ENCODE measurements at places on chromosomes 6 and 20.

- DNase-seq, result no peak
These were observed 102.7 kb downstream of the PTPRK start for GRCh38 chr6:128417698-128418097.

GRCh38 chr6:146277142-146277541 lies 248.3 kb downstream of the GRM1 start:
- no peak for DNase-seq

GRCh38 chr6:14701946-14702345 lies 543.9 kb upstream of the JARID2 start:
- DNase-seq, result no peak

- DNase-seq, result no peak
These were observed 1023.3 kb downstream of the EYS start for GRCh38 chr6:64683682-64684081.

GRCh38 chr6:82329766-82330165 lies 33.9 kb upstream of the TPBG start:
- DNase-seq, result no peak

- DNase-seq, result no peak
These were observed 34.1 kb upstream of the LAMA4 start for GRCh38 chr6:112288475-112288874.

GRCh38 chr6:165658395-165659058 lies 4.5 kb downstream of the PDE10A start:
- DNase-seq, result no peak

DNA sequence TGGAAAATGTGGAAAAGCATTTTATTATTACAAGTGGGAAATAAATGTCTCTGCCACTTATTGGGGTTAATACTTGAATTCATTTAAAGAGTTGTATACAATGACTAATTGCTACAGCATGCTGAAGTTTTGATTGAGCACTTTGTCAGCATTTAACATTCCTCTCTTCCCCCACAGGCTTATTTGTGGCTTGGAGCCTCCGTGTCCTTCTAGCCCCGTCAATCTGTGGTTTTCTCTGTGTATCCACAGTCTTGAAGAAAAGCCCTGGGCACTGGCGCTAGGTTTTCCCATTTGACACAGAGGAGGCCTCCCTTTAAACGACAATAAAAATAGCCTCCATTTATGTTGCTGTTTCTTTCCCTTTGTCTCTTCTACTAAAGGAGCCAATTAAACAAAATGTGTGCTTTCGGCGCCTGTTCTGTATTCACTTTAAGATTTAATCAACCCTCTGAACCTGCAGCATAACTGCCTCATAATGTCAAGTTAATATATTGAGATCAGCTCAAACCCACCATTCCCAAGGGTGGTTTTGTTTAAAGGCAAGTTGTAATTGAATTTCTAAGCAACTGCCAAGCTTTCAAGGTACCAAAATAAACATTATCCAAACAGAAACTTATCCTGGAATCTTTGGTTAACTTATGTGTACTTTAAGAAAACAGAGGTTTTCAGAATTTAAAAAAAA lies 326.6 kb upstream of the RNF24 start:
- DNase-seq, result no peak

GRCh38 chr6:154249499-154250298 lies 106.9 kb downstream of the IPCEF1 start:
- no peak for DNase-seq

GRCh38 chr6:149907317-149907716 lies 9.4 kb upstream of the RAET1E start:
- no peak for DNase-seq

DNA sequence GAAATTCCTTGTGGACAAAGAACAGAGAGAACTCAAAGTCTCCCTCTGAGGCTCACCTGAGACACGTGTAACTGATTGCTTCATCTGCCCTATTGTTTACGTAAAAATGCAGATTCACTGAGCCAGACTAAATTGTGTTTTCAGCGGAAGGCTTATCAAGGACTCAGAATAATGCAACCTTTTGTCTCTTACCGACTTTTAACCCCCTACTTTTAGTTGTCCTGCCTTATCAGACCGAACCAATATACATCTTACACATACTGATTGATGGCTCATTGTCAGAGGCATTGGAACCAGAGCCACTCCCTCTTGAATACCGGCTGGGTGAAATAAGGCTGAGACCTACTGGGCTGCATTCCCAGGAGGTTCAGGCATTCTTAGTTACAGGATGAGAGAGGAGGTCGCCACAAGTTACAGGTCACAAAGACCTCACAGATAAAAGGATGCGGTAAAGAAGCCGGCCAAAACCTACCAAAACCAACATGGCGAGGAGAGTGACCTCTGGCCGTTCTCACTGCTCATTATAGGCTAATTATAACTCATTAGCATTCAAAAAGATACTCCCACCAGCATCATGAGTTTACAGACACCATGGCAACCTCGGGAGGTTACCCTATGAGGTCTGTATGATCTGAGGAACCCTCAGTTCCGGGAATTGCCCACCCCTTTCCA lies 95.5 kb upstream of the ZNF184 start:
- DNase-seq, result no peak

DNA sequence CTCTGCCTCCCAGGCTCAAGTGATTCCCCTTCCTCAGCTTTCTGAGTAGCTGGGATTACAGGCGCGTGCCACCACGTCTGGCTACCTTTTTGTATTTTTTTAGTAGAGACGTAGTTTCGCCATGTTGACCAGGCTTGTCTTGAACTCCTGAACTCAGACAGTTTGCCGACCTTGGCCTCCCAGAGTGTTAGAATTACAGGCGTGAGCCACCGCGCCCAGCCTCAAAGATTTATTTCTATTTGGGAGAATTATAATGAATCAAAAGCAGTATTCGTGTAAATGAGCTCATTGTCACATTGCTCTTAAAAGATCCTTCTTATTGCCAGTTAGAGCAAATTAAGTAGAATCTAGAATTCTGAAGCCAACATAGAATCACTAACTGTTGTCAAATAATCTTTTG lies 9.4 kb upstream of the ZNF343 start:
- DNase-seq, result no peak

DNA sequence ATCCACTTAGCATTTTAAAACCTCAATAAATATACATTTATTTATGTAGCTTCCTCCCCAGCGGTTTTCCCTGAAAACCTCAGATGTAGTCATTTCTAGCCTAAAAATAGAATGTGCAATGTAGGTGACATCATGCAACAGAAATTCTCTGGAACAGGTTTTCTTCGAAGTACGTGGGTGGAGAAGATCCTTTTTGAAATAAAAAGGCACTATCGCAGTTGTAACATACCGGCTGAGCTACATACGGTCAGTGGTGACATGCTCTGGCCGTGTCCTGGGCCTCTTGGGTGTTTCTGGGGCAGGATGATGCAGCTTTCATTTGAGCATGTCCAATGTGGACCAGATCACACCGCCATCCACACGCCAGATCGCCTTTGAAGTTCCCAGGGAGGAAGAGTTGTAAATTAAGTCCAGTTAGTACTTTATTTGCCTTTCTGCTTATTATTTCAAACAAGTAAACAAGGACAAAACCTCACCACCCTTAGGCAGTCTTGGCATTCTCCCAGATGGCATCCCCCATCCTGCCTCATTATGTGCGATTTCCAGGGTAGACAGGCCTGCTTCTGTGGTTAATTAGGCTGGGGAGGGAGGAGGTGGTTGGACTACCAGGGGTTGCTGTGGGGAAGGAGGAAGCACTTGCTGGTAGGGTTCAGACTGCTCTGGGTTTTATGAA lies 109.5 kb upstream of the CLDN20 start:
- DNase-seq, result no peak

DNA sequence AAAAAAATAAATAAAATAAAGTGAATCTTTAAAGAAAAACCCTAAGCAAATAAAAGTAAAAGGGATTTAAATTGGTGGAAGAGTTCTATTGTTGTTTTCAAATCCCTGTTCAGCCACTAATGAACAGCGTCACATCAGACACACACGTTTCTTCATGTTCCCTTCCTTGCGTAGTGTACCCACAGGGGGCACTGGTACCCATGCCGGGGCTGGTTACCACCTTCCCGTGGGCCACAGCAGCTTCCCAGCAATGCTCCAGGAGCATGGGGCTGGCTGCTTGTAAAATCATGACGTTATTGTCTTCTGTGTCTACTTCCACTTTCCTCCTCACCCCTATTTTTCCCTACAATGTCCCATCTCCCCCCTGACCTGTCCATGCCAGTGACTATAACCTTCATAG lies 988.7 kb downstream of the KIF16B start:
- no peak for DNase-seq

DNA sequence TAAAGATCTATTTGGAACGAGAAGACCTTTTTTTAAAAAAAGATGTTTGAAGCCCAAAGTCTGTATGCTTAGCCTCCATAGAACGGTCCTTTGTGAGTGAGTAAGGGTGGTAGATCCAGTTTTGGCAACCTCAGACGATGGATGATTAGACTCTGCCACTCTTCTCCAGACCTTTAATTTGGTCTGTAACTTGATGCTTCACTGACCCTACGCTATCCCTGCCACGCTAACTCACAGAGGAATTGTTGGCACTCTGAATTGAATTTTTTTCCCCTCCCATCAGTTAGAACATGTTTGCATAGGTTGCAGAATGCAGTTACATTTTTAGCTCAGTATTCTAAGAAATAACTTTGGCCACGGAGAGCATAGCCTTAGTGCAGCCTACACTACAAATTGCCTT lies 15.8 kb upstream of the DEK start:
- DNase-seq, result no peak

DNA sequence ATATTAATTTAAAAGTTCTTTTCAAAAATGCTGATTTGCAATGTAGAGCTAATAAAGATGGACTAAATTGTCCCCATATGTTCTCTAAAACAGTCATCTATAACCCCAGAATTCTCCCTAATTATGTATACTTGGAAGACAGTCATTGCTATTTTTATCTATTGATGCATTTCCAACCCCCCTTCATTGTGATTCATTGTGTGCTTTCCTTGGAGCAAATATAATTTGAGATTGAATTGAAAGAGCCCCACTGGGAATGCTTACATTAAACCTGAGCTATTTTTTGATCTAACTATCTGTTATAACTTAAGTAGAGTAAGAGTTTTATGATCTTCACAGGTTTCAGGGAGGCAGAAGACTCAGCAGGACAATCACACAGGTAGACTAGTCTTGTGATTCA lies 73.7 kb upstream of the PTCHD4 start:
- DNase-seq, result no peak

GRCh38 chr20:25206548-25206947 lies 11.0 kb downstream of the ENTPD6 start:
- no peak for DNase-seq

GRCh38 chr6:36245572-36246061 lies 24.2 kb upstream of the PNPLA1 start:
- DNase-seq, result no peak

DNA sequence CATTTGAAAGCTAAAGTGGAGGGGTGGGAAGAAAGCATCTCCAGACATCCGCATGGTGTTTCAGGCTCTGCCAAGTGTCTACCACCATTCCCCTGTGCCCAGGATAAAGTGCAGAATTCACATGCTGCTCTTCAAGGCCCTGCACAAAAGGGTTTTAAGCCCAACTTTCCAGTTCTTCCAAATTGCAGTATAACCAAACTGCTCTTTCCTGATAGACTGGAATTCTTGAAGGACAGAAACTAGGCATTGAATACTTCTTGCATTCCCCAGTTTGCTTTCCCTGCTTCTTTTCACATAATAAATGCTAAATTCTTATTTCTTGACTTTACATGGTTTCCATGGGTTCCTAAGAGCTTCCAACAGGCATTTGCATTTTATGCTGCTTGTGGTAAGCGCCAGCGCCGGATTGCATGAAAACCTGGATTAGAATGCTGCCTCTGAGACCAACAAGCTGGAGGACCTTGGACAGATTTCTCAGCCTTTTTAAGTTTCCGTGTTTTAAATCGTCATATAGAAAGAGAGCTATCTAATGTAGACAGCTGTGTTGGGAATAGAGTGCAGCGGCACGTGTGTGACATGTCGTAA lies 7.9 kb downstream of the SOX4 start:
- no peak for DNase-seq

DNA sequence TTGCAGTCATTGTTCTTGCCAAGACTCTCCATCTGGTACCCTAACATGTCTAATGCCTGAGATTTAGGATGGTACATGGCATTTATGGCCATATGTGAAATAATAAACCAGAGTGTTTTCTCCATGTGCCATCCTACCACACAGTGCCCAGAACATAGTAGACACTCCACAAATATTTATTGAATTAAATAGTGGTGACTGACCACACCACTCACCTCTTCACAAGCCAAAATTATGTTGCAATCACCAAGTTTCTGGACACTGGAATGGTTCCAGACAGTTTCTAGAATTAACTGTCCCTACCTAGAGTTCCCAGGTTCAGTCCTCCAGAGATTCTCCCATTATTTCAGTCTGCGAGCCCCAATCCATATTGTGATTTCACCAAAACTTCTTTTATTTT lies 427.3 kb downstream of the KIF16B start:
- no peak for DNase-seq

DNA sequence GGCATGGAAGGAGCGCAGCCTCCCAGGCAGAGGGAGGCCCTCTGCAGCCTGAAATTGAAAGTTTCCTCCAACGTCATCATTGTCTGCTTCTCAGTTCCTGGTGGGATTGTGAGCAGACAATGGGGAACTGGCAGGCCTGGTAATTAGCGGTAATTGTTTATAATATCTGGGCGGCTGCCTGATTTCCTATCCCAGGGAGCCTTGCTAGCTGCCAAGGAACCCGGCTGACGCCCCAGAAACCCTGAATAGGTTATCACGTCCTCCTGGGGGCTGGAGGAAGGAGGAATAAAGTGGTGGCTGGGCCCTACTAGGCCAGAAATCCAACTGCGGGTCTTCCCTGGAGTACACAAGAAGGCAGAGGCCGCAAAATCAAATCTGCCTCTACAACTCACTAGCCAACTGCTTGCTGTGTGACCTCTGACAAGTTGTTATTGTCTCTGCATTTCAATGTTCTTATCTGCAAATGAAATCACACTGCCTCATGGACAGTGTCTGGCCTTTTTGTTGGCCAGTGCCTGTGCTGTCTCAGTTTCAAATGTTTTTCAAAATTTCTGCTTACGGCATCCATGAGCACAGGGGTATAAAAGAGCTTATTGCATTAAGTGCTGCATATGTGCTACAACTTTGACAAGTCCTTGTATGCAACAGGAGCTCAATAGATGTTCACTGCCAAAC lies 16.9 kb downstream of the KCNK15 start:
- DNase-seq, result no peak

GRCh38 chr20:4699216-4699615 lies 22.5 kb upstream of the PRND start:
- no peak for DNase-seq

DNA sequence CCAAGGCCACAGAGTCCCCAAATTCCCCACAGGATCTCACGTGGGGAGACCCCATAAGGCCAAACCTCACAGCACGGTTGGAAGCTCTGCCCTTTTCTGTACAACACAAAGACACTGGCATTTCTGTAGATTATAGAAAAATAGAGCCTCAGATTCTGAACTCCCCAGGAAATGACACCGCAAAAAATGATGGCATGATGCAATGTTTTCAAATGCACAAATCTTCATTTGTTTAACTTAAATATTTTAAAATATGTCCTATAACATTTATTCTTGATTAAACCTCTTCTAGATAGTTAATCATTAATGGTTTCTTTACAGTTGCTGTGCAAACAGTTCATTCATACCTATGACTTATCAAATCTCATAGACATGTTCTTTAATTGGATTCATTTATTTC lies 33.8 kb downstream of the SIM1 start:
- DNase-seq, result no peak

- DNase-seq, result no peak
These were observed 12.5 kb downstream of the PRDM1 start for GRCh38 chr6:106098383-106099234.

GRCh38 chr20:1401451-1401907 lies 8.6 kb upstream of the FKBP1A start:
- no peak for DNase-seq

Measured in activated naive CD4-positive, alpha-beta T cell (primary cell).